NCI-H524 (cell line): ENCODE measurements at places on chromosomes 6 and 20.

DNA sequence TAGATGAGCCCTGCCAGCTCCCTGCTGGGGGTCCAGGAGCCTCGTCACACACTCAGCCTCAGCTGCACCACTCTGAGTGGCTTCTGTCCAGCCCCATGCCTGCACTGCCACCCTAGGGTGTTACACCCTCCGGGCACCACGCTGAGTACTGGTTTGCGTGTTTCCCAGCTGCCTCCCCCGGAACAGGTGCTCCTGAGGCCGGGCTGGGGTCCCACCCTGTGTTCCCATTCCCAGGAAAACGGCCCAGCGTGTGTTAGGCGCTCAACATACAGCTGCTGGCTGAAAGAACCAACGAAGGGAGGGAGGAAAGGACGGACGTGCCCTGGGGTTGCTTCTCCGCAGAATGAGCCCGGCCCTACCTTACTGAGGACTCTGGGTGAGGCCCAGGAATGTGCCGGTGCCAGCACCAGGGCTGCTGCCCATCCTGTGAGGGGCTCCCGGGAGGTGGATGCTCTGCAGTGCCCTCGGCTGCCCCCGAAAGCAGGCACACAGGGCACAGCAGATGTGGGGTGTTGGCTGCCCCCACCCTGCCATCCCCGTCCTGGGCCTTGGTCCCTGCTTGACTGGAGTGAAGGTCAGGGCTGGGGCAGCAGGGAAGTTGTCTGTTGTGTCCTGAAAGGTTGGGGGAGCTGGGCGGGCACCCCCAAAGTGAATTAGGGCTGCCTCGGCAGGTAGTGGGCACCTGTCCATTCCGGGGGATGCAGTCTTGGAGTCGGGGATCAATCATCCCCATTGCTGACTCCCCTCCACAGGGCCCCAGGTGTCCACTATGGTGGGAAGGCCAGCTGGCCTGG lies 16.3 kb downstream of the LAMA5 start:
- no peak for DNase-seq

GRCh38 chr6:122020588-122021264 lies 378.7 kb upstream of the HSF2 start:
- no peak for DNase-seq

GRCh38 chr6:49635480-49635879 lies 1.2 kb downstream of the RHAG start:
- DNase-seq = no peak

GRCh38 chr6:3273707-3274521 lies 15.2 kb downstream of the PSMG4 start:
- no peak for DNase-seq

GRCh38 chr6:24329451-24329850 lies 28.4 kb downstream of the DCDC2 start:
- DNase-seq = no peak

GRCh38 chr6:106474466-106474865 lies 113.9 kb downstream of the CRYBG1 start:
- DNase-seq = no peak

- no peak for DNase-seq
Observed at GRCh38 chr6:157393669-157394327, 12.8 kb downstream of the ZDHHC14 start.
